ENCODE measurements at places on chromosomes 3 and 15. TPM values are rescaled to one million over a fixed set of nuclear protein-coding genes. Genes with fewer than 3 reads are reported as not detected.
A peak's percentile ranks its signal among the peaks of the same experiment; 100 is the strongest.

Gene WDR82
- total RNA-seq: 85.7 TPM

Gene GOLGA8N
- total RNA-seq: 26.0 TPM

Gene CLDN16
- total RNA-seq: 0.19 TPM

DNA sequence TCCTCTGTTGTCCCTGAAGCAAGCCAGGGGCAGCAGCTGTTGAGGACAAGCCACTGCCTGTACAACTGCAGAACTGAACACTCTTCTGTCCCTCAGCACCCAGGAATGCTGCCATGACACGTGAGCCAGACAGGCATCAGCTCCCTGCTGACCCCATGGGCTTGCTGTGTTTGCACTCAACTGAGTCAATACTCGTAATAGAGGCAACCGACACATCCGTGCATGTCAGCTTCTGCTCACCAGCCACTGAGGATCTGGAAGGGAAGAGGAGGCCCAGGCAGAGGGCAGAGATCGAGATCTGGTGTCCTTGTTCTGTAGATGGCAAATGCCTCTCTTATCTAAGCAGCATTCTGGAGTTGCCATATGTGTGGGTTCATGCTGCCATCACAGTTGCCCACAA, 54.3 kb upstream of the SEC61A1 start:
- H3K36me3 ChIP-seq: no peaks in the 10 kb centered on the region
- no peak for DNase-seq
- H3K4me1 ChIP-seq: no peaks in the 10 kb centered on the region
- no peak overlapping the region for H3K27ac ChIP-seq
- H3K27me3 ChIP-seq: no peaks in the 10 kb centered on the region
- H3K4me3 ChIP-seq: no peak overlapping the region

GRCh38 chr3:54536450-54536849, 391.4 kb downstream of the LRTM1 start:
- H3K4me3 ChIP-seq: no peak overlapping the region
- no peaks in the 10 kb centered on the region for H3K27me3 ChIP-seq
- no peaks in the 10 kb centered on the region for H3K4me1 ChIP-seq
- no peaks in the 10 kb centered on the region for H3K36me3 ChIP-seq
- no peak overlapping the region for H3K27ac ChIP-seq

DNA sequence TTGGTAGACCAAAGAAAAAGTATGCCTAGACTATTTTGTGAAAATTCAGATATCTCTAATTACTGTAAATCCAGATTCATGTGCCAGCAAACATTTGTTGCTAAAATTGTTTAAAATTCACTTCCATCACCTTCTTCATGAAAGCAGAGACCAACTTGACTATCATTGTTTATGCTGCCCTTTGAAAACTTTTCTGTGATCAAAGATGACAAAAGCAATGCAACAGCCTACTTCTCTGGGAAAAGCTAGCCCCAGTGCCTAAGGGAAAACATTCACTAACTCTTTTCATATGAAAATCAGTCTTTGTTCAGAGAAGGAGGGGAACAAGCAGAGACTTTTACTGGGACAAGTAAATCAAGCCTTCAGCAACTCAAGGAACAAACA, 178.0 kb upstream of the P2RY1 start:
- no peak overlapping the region for H3K4me3 ChIP-seq
- H3K4me1 ChIP-seq: peaks cover 5% of the 10 kb centered on the region
- peak overlapping the region; percentile 4 for H3K27ac ChIP-seq
- H3K36me3 ChIP-seq: no peaks in the 10 kb centered on the region
- no peaks in the 10 kb centered on the region for H3K27me3 ChIP-seq

DNA sequence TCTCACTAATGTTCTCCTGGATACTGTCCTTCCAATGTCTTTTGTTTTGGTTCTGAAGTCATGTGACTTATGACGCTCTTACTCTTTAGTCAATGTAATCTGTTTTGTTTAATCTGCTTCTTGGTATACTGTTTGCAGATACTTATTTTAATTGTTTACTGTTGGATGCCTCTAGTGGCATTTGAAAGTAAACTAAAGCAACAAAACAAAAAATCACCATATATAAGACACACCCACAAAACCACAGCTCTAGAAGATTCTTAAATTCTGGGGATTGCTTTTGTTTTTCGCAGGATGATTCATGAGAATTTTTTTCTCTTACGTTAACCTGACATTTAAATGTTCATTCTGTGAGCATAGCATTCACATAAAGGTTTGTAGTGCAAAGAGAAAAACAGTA, 16.8 kb downstream of the SLC25A26 start:
- no peak overlapping the region for H3K27ac ChIP-seq
- H3K27me3 ChIP-seq: no peaks in the 10 kb centered on the region
- H3K4me3 ChIP-seq: no peak overlapping the region
- DNase-seq: no peak

GRCh38 chr15:69434238-69434637, 18.4 kb upstream of the RPLP1 start:
- no peaks in the 10 kb centered on the region for H3K4me1 ChIP-seq
- H3K27me3 ChIP-seq: no peaks in the 10 kb centered on the region
- no peak overlapping the region for H3K4me3 ChIP-seq

- H3K27me3 ChIP-seq: no peaks in the 10 kb centered on the region
- H3K27ac ChIP-seq: no peak overlapping the region
These were observed 165.2 kb upstream of the TPM1 start for GRCh38 chr15:62877276-62877857.

- H3K27ac ChIP-seq: no peak overlapping the region
- H3K4me1 ChIP-seq: no peaks in the 10 kb centered on the region
- no peaks in the 10 kb centered on the region for H3K27me3 ChIP-seq
- no peak for DNase-seq
- H3K4me3 ChIP-seq: no peak overlapping the region
These were observed 1686.7 kb downstream of the SI start for GRCh38 chr3:163391407-163392181.

- H3K27me3 ChIP-seq: no peaks in the 10 kb centered on the region
- peak overlapping the region; percentile 65 for H3K4me3 ChIP-seq
- peak overlapping the region; percentile 83 for H3K27ac ChIP-seq
- peaks cover 3% of the 10 kb centered on the region for H3K4me1 ChIP-seq
These were observed 225.5 kb upstream of the IL12A start for GRCh38 chr3:159763011-159763601.

DNA sequence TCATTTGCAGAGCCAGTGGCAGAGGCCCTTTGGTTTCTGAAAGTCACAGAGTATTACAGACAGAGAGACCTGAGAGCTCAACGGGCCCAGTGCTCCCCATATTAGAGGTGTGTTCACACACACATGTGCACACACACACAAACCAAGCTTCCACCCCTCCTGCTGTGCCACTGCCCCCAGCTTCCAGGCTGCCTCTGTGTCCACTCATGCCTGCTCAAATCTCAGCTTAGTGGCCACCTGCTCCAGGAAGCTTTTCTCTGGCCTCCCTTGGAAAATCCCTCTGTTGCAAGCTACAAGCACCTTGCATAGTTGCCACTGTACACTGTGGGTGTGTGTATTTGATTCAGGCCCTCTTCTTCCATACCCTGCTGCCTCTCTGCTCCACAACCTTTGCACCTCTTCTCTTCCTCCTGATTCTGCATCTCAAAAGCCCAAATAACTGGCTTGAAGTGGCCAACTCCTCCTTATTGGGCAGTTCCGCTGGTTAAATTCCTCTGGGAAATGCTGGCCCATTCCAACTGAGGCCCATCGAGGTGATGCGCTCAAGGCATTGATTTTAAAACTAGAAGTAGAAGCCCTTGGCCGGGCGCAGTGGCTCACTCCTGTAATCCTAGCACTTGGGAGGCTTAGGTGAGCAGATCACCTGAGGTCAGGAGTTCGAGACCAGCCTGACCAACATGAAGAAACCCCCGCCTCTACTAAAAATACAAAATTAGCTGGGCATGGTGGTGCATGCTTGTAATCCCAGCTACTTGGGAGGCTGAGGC, 23.0 kb downstream of the MESD start:
- no peak overlapping the region for H3K27ac ChIP-seq
- no peaks in the 10 kb centered on the region for H3K4me1 ChIP-seq
- no peak overlapping the region for H3K4me3 ChIP-seq
- DNase-seq: no peak
- no peaks in the 10 kb centered on the region for H3K27me3 ChIP-seq

DNA sequence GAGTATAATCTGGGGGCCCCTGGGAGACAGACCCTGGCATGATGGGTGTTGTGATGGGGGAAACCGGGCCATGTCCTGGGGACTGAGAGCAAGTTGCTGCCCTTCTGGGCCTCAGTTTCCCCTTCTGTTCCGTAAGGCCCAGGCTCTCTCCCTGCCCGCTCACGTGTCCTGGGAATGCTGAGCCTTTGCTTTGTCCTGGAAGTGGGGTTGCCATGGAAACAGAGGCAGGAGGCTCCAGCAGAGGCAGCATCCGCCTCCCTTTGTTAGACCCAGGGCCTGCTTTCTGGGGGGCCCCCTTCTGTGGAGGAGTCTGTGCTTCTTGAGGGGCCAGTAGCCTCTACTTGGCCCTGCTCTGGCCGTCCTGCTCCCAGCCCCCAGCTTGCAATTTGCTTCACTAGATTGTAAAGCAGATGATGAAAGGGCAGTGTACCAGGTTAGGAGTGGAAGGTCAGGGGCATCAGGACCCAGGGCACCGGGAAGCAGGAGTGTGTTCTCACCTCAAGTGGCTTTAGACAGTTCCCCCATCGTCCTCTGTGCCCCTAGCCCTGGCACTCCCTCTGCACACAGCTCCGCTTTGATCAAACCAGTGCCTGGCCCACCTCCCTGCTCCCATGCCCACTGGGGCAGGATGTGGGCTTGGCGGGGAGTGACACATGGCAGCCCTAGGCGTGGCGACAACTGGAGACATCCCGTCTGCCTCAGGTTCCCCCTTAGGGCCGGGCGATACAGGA, 105.6 kb downstream of the FBLN2 start:
- DNase-seq: no peak
- no peaks in the 10 kb centered on the region for H3K27me3 ChIP-seq
- no peaks in the 10 kb centered on the region for H3K36me3 ChIP-seq
- H3K4me1 ChIP-seq: peaks cover 7% of the 10 kb centered on the region

DNA sequence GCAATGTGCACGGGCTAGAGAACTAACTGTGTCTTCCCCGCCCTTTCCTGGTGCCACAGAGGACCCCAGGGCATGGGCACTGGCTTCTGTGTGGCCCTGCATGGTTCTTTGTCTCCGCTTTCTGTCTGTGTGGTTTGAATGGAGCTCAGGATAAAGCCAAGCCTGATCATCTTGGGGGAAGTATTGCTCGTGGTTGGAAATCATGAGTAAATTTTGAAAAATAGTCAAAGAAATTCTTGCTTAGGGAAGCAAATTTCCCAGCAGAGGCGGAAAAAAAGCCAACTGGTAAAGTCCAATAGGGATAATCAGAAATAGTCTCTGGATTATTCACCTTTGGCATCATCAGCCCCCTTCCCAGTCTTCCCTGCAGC, 55.4 kb downstream of the MAGEF1 start:
- H3K27me3 ChIP-seq: no peaks in the 10 kb centered on the region
- DNase-seq: no peak
- H3K4me1 ChIP-seq: peaks cover 7% of the 10 kb centered on the region
- H3K36me3 ChIP-seq: no peaks in the 10 kb centered on the region
- H3K27ac ChIP-seq: peak overlapping the region; percentile 56

DNA sequence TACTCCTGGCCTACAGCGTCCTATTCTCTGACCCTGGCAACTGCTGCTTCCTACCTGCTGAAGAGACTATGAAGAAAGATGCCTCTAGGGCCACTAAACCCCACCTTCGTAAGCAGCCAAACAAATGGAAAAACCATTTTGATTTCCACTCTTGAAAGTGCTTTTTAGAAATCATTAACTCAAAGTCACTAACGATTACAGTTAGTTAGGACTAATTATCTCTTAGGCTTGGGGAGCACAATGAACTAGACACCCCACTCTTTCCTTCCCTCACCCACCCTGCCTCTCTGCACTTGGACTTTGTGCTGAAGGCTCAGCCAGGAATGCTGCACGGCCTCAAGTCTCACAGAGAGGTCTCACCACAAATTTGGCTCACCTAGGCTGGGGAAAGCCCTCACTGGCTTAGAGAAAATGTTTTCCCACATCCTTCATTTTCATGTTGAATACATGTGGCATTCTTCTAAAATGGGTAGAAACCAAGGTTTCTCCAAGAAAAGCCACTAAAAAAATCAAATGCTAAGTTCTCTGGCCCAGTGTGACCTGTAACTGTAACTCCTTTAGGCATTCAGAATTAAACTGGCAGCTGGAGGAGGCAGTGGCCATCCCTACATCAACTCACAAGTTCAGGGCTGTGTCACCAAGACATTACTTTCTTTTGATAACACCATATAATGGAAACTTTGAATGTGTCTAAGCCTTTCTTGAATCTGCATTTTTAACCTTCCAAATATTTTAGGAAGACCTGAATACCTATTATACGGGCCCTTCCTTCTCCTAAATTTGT, 47.1 kb downstream of the NPTN start:
- no peaks in the 10 kb centered on the region for H3K27me3 ChIP-seq
- H3K4me3 ChIP-seq: no peak overlapping the region
- H3K36me3 ChIP-seq: no peaks in the 10 kb centered on the region
- H3K27ac ChIP-seq: no peak overlapping the region
- H3K4me1 ChIP-seq: no peaks in the 10 kb centered on the region
- no peak for DNase-seq

DNA sequence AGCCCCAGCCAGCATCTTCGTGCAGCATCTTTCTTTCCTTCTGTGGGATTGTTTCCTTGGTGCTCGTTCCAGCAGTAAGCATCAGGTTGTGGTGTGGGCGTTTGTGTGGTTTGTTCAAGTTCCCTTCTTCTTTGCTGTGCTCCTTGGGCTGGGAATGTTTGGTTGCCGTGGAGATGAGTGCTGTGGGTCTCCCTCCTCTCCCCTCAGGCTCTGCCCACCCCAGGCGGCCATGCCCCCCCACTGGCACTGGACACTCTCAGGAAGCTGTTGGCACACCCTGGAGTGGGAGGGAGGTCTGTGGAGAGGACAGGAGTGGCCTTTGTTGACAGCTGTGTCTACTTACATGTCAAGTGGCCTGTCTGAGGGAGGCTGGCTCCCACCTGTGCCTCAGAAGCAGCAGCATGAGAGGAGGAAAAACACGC, 46.5 kb upstream of the SACM1L start:
- no peaks in the 10 kb centered on the region for H3K27me3 ChIP-seq
- H3K4me1 ChIP-seq: no peaks in the 10 kb centered on the region
- no peak overlapping the region for H3K27ac ChIP-seq
- no peak overlapping the region for H3K4me3 ChIP-seq

DNA sequence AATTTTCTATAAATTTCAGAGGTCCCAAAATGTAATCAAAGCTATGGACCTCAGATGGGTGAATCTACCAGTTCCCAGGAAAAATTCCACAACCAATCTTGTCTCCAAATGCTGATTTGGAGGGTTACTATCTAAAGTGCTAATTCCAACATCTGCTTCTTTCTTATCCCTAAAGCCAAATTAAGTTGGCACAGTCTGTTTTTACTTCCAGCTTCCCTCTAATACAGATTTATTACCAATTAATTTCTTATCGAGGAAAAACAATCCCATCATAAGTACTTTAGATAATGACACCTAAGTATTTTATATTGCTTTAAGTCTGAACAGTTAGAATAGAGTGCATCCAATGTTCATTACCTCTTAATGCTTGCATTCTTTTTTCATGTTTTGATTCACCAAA, 12.9 kb upstream of the TAFA4 start:
- no peaks in the 10 kb centered on the region for H3K4me1 ChIP-seq
- no peaks in the 10 kb centered on the region for H3K36me3 ChIP-seq
- no peak overlapping the region for H3K27ac ChIP-seq
- no peak overlapping the region for H3K4me3 ChIP-seq

Measured in testis (tissue), 5 donors.